ENCODE measurements at places on chromosomes 4 and X.

- no peak for DNase-seq
These were observed 72.9 kb upstream of the MED14 start for GRCh38 chrX:40808203-40808602.

DNA sequence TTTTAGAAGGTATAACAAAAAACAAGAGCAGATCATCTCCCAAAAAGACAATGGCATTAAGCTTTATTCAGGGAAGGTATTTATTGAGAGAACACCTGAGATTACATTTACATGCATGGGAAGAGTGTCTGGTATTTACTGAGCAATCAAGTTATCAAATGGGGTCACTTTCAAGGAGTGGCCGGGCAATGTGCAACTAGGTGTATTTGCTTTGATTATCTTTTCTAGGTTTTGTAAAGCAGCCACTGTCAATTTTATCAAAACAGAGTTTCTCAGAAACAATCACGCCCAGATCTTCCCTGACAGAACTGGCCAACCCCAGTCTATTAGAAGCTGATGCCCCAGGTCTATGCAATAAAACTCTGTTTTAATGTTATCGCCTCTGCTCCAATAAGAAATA lies 169.5 kb downstream of the GLRA2 start:
- no peak for DNase-seq

DNA sequence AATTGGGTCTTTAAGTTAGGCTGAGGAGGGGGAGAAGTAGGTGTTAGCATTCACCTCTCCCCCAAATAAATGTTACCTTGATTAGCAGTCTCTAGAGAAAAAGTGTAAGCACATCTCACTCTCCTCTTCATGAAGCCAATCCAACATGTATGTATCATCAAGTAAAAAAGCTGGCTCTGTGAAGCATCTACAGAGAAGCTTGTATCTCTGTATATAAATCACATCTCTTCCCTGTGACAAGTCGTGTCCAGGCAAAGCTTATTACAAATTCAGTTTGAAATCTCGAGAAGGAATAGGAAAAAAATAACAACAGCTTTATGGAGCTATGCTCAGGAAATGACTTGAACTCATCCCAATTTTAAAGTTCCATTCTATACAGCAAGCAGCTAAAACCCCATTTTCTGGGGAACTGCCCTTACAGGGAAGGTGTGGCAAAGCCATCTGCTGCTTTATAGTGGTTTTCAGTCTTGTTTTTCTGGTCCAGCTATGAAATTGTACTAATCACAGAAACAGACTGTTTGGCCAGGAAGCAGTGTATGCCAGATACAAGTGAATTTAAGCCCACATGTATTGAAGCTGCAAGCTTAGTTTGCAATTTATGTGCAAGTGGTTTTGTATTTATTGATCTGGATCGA lies 313.3 kb upstream of the NOCT start:
- no peak for DNase-seq

- DNase-seq = no peak
These were observed 367.0 kb upstream of the ATOH1 start for GRCh38 chr4:93461541-93461940.

DNA sequence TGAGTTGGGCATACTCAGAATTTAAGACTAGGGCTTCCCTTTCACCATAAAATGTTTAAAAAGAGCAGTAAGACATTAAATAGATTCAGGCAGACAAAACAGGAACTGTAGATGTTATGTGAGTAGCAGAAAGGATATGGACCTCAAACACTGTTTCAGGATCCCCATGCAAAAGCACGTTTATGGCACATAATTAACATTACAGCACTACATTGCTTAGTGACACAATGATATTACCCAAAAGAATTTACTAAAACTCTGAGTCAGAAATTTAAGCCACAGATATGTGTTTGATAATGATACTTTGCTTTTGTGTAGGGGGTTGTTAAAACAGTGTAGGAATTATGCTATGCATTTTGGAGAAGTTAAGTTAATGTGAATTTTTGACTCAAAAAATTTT lies 266.3 kb downstream of the PDGFC start:
- peak; percentile 17 for DNase-seq

DNA sequence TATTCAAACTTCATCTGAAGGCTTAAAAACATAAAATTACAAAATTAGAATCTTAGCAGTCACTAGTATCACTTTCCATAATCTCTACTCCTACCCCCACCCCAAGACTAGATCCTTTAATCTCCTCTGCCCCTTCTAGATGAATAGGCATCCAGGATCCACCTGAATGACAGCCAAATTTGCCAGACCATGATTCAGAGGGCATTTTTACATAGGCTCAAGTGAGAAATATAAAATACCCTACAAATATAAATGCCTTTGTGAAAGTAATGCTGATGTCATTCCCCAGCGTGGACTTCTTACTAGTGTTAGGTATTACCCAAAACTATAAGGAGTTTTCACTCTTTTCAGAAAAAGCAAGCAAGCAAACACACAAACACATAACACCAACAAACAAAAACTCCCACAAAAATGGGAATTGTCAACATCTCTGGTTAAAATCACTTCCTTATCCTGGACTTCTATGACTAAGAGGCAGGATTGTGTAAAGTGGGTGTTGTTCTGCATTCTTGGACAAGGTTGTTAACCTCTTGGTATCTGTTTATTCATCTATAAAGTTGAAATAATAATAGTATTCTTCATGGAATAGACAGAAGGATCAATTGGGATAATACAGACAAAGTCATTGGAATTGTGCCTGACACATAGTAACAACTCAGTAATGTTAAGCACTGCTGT lies 51.3 kb upstream of the TMPRSS11F start:
- peak; percentile 84 for DNase-seq

DNA sequence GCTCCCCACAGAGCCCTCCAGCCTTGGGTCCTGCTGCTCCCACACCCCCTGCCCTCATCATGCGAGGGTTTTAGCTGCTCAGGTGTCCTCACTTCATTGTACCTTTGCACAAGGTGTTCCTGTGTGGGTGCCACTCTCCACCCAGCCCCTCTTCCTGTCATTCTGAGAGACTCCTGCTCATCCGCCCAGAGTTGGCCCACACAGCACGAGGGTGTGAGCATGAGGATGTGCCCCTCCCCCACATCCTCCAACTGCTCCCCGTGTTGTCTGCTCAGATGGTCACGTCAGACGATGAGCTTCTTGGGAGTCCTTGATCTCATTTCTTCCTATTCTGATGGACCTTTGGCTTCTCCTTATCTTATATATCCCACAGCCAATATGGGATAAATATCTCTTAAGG lies 53.2 kb downstream of the HTT-AS start:
- no peak for DNase-seq

DNA sequence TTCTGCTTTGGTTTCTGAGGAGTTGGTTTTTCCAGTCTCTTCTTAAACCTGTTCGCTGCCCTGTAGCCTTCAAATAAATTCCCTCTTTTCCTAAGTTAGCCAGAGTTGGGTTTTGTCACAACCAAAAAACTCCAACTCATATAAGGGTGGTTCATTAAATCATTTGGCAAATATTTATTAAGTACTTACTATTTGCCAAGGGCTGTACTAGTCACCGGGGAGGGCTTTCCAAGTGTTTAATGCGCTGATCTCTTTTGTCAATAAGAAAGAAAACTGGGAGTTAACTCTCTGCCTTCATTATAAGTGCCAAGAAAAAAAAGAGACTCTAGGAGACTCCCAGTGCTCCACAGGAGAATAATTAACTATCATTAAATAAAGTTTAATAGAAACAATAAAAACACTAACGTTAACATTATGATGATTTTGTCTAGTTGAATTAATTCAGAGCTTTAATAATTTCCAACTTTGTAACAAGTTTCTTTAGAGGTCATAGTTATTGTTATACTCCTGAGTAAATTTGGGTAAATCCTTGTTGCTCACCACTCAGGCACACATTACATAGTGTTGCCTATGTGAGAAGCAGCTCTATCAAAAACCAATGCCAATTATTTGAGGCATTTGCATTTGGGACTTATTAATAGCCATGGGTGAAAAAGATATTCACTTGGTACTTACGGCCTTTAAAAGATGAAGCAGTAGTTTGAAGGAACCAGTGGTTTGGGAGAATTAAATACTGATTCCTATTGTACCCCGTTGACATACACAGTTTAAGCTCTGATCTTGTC lies 122.5 kb upstream of the TEX13D start:
- DNase-seq = no peak

DNA sequence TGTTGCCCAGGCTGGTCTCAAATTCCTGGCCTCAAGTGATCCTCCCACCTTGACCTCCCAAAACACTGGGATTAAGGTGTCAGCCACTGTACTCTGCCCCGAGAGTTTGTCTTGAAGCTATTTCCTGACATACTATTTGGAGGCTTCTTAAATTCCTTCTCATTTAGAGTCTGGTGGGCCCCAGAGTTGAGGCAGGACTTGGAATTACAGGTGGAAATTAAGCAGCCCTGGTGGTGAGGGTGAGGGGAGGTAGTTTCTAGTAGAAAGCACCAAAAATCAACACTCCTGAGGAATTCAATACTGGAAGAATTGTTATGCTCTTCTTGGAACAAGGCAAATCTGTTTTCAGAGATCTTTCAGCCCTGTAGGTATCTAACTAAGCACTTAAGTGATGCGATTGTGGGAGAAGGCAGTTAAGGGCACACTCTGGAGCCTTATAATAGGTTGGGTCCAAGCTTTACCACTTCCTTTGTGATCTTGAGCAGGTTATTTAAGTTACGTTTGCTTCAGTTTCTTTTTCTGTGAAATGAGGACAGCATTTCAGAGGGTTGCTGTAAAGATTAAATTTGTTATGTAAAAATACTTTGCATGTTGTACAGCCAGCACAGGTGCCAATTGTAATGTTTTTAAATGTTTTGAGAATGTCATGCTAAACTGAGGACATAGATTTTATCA lies 200.7 kb downstream of the SOWAHB start:
- no peak for DNase-seq

GRCh38 chr4:140099983-140100382 lies 54.0 kb downstream of the MAML3 start:
- peak; percentile 35 for DNase-seq

DNA sequence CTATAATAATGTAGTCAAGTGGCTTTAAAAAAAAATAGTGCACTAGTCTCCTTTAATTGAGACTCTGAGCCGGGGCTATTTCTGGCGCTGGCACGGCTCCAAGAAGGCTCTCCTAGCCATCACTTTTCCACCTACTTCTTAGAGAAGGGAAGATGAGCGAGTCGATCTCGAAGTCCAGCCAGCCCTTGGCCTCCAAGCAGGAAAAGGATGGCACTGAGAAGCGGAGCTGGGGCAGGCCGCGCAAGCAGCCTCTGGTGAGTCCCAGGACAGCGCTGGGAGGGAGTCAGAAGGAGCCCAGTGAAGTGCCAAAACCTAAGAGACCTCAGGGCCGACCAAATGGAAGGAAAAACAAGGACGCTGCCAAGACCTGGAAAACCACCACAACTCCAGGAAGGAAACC lies 531.9 kb downstream of the MAGEB5 start:
- DNase-seq = no peak

DNA sequence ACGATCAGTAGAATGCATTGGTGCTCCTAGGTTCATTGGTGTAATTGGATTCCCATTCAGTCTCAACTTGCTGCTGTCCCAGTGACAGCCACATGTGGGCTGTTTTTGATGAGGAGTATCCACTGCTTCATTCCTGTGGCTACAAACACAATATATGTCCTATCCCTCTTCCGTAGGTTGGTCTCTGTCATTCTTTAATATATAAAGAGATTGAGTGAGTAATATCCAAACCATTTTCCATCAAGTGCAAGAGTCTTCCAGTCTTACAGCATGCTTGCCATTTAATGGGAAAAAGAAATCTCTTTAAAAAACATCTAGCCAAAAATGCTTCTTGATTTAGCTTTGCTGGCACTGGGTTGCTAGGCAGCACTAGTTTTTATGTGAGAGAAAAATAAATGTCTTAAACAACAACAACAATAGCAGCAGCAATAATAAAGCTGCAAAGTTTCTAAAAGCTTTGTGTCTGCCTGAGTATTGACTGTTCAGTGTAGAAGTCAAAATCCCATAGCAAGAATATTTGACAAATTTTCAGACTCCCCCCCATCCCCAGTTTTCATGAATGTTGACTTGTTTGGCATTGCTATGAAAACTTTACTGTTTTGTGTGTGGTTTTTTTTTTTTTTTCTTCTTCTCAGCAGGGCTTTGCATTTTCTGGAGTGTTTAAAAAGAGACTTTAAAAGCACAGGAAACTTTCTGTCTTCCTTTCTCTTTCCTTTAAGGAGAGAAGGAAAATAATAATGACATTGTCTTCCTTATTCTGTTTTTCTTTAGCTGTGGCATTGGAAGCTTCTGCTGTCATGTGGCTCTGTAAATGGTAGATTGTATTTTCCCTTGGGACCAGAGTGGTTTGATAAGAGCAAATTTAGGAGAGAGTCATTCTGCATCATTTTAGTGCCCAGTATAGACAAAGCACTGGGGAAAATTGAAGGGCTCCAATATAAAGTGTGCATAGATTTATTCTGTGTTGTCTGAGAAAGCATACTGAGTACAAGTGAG lies 244.3 kb downstream of the ARHGAP10 start:
- no peak for DNase-seq

GRCh38 chr4:71444395-71444794 lies 105.6 kb downstream of the SLC4A4 start:
- no peak for DNase-seq

GRCh38 chrX:150223176-150224015 lies 139.7 kb upstream of the MAMLD1 start:
- DNase-seq = no peak

DNA sequence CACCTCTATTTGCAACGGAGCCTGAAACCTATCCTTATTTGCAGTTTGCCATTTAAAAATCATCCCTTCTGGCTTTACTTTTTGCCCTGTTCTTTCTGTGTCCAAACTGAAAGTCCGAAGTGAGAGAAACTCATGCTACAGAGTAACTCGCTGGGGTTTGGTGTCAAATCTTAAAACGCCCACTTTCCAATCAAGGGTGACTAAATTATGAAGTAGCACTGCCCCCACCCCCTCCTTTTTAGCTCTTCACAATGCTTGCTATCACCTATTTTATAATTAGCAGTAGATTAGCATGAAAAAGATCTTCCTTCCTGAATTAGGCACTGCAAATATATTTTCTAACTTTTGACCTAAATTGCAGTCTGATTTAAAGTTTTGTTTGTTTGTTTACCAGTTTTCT lies 52.5 kb downstream of the VGLL1 start:
- no peak for DNase-seq

GRCh38 chrX:84182516-84182915 lies 5.5 kb downstream of the RPS6KA6 start:
- DNase-seq = peak; percentile 1

Measured in kidney tubule cell (primary cell).